ENCODE measurements at places on chromosomes 5 and 9. TPM values are rescaled to one million over a fixed set of nuclear protein-coding genes. Genes with fewer than 3 reads are reported as not detected.

GRCh38 chr9:5617749-5618148 is 11.2 kb upstream of the RIC1 start:
- H3K4me3 ChIP-seq, result no peak overlapping the region
- no peaks in the 10 kb centered on the region for H3K36me3 ChIP-seq
- peaks cover 6% of the 10 kb centered on the region for H3K4me1 ChIP-seq
- no peak overlapping the region for H3K27ac ChIP-seq
- DNase-seq, result no peak
- no peaks in the 10 kb centered on the region for H3K27me3 ChIP-seq

DNA sequence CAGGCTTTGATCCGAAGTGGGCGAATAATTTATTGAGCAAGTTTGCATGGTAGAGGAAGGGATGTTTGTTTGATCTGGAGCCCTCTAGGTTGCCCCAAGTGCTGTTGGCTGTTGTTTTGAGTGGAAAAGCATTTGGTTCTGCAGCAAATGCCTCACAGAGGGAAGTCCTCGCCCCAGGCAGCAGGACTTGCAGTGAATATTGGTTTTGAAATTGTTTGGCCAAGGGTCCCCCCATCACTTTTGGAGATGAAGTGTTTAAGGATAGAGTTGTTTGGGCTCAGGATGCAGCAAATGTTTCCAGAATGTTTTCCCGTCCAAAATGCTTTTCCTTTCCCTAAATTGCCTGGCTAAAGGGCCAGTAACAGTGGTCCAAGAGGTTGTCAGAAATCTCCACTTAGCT is 3.1 kb downstream of the JADE2 start:
- peak overlapping the region; percentile 49 for H3K27ac ChIP-seq
- peaks cover 54% of the 10 kb centered on the region for H3K4me1 ChIP-seq
- H3K36me3 ChIP-seq, result peaks cover 32% of the 10 kb centered on the region
- H3K4me3 ChIP-seq, result peak overlapping the region; percentile 91
- DNase-seq, result no peak

DNA sequence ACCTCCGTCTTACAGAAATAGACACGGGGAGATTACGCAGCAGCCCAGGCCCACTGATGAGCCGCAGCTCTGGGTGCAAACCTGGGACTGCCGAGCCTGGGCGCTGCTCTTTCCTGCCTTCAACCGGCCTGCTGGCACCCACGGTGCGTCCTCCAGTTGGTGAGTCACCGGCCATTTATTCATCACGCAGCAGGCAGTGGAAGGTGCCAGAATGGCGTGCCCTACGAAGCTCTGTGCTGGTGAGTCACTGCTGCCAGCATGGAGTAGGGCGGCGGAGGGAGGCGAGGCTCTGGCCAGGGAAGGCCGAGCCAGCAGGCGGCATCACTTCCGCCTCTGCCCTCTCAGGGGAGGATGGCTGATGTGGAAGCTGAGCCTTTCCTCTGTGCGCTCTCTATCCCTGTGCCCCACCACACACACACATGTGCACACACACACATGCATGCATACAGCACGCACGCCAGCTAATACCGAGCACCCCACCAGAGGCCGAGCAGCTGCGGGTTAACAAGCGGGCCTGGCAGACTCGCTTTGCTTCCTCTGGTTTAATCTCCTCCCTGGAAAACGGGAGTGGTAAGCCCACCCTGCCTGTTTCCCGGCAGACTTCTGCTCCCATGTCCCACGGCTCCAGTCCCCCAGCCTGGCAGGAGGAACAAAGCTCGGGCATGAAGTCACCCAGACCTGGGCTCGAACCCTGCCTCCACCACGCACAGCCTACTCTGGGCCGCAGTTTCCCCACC is 39.2 kb downstream of the OLFM1 start:
- DNase-seq, result peak; percentile 94
- no peak overlapping the region for H3K27ac ChIP-seq
- H3K4me3 ChIP-seq, result no peak overlapping the region
- no peaks in the 10 kb centered on the region for H3K36me3 ChIP-seq
- H3K4me1 ChIP-seq, result no peaks in the 10 kb centered on the region

EFCAB9 gene
- not detected for total RNA-seq

TPPP gene
- 0.17 TPM for total RNA-seq

EPB41L4B gene
- total RNA-seq, result 20.2 TPM

AHRR gene
- total RNA-seq, result 3.2 TPM

ASPN gene
- 0.12 TPM for total RNA-seq

All from MCF 10A (cell line).